Activated naive CD4-positive, alpha-beta T cell treated with anti-CD3 and anti-CD28 coated beads, Interleukin-2, amount 50 U/mL, for 72 hours (primary cell): ENCODE measurements at places on chromosomes 4 and X. TPM values are rescaled to one million over a fixed set of nuclear protein-coding genes. Genes with fewer than 3 reads are reported as not detected.

DNA sequence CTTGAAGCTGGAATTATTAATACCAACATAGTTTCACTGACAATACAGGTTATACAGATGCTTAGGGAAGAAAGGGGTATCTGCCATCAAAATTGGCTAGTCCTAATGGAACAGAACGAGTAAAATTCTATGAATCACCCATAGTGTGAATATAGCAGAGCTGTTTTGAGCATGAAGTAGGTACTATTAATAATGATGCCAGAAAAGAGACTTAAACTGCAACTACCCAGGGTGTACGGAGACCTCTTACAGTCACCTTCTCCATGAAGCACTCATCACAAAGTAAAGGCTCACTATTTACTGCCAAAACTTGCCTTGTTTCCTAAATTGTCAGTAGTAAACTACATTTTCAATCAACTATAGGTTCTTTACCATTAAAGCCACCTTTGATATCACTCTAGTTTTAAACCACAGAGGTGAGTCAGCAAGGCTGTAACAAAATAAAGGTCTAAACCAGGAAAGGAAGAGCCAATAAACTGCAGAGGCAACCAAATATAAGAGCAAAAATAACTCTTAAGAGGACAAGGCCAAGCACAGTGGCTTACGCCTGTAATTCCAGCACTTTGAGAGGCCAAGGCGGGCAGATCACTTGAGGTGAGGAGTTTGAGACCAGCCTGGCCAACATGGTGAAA, 114.4 kb downstream of the FRYL start:
- no peak for DNase-seq

- no peak for DNase-seq
These were observed at the start of gene TCEAL9 for GRCh38 chrX:103356130-103356798. TCEAL9 (plus strand) TSS chrX:103356506; CDS start chrX:103357685, 1,179 bp downstream.

DNA sequence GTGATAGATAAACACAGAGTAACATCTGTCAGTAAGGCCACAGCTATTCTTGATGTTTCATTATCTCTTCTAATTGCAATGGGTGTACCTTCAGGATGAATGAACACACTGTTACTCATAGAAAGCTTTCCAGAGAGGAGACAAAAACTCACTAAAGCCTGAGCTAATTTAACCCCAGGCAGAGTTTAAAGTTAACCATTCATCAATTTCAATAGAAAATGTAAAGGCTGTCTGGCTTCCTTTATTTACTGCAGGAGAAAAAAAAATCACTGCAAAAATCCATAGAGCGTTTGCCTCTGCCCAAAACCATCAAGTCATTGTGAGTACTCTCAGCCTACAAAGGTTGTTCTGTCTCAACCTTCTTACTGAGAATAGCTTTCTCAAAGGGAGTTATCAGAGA, 376.9 kb downstream of the PPP4R3C start:
- DNase-seq, result no peak

DNA sequence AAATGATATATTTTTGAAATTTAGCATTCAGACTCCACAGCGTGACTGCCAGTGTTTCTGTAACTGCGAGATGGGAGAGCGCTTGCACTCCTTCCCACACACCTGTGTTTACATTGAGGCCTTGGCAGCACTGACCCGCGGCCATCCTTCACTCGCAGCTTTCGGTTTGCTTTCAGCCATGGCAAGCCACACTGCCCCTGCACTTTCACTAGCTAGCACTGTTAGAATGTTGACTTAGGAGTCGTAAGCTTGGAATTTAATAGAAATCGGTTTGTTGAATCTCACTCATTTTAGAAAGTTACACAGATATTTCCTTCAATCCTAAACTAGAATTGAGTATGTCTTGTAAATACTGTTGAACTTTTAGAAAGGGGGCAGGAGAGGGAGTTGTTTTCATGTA, 136.2 kb downstream of the CFAP299 start:
- no peak for DNase-seq

DNA sequence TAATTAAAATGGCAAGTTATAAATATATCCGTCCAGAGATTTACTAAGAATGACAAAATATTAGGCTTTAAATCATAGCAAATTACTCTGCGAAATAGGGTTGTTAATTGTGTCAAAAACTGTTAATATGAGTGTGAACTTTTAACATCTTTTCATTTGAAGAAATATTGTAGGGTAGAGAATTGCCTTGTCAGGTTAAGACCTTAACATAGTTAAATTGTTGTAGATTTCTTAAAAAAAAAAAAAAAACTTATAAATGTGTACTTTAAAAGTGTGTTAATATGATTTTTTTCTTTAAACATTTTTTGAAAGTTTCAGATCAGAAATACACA, 107.7 kb upstream of the TLR2 start:
- no peak for DNase-seq

GRCh38 chrX:22105971-22106370, 73.8 kb downstream of the PHEX start:
- no peak for DNase-seq

DNA sequence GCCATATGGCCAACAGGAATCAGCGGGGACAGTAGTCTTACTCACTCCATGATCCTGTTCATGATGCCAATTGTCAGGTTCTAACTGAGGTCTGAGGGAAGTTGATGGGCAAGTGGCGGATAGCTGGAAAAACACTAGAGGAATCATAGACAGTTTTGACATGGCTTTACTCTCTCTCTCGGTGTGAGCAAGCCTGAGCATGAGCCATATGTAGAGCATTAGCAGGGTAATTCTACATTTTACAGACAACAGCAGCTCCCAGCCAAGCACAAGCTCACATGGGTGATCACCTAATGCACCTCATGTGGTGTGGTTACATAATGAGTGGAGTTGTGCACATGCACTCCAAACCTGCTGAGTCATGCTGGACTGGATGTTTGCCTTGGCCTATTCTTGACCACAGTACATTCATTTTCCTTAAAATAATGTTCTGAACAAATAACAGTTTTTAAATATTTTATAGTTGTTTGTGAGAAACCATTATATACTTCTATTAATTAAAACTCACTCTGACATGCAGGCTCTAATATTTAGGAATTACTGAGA, 429.2 kb downstream of the GPAT3 start:
- DNase-seq, result no peak

- DNase-seq, result no peak
These were observed 988 bp upstream of the SRD5A3 start for GRCh38 chr4:55345054-55345453.

GRCh38 chr4:165184220-165184619, 23.1 kb upstream of the KLHL2 start:
- no peak for DNase-seq

GRCh38 chr4:56972809-56973208, 4.6 kb downstream of the NOA1 start:
- DNase-seq, result no peak

DNA sequence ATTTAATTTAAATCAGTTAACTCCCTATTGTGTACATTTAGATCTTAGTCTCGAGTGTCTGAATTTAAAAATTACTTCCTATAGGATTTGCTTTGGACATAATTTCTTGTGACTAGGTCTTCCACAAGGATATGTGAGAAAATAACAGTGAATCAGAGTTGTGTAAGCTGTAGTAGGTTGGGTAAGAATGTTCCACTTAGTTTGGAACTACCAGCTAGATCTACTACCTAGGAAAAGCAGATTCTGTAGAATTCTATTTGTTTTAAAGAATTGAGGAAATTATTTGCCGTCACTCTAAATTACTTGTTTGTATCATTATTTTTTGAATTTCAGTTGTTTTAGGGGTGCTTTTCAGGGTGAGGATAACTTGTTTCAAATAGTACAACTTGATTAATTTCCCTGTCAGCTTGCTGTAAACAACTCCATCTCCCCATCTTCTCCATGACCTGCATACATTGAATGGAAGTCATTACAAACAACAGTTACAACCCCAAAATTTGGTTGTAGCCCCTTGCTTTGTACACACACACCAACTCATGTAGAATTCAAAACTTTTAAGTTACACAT, 1.3 kb downstream of the MTHFD2L start:
- DNase-seq, result no peak

- no peak for DNase-seq
These were observed 222.2 kb upstream of the PPP1R2C start for GRCh38 chrX:43000121-43000520.

GRCh38 chr4:109729117-109729717, 653 bp downstream of the PLA2G12A start:
- no peak for DNase-seq

Gene HAND2
- not detected for total RNA-seq

Gene S100P
- 1.7 TPM for total RNA-seq

Gene VSIG1
- total RNA-seq, result 0.18 TPM

Gene MAGEC1
- total RNA-seq, result not detected

Gene HTR2C
- total RNA-seq, result not detected

Gene RNF4
- total RNA-seq, result 91.1 TPM

Gene AADAT
- not detected for total RNA-seq

Gene EDA
- 4.6 TPM for total RNA-seq

Gene EDNRA
- not detected for total RNA-seq

Gene MAGEA9B
- total RNA-seq, result not detected

Gene RNF128
- not detected for total RNA-seq

Gene DUX4
- not detected for total RNA-seq

Gene FAM13A
- total RNA-seq, result 6.6 TPM
